ENCODE measurements at places on chromosomes 3 and 15.

DNA sequence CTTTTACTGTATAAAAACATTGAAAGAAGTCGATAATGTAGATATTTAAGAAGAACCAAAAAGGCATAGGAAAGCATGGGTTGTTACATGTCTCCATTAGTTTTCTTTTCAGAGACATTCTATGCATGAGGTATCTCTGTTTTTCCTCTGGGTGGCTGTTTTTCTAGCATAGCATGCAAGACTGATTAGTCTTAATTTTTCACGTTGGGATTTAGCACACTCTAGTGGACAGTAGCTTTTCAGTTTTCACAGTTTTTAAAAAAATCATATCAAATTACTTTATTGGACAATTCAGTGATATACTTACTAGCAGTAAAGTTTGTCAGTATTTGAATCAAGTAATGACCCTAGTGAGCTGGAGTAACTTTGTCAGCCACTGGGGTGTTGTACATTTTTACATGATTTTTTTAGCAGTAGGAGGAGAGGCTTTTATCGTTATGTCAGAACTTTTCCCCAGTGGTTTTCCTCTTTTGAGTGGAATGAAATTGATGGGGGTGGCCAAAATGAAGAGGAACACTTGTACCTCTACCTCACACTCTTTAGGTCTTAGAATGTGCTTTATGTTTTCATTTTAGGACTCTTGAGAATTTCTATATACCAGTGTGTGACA, 57.2 kb downstream of the SEC22A start:
- no peak for DNase-seq

- DNase-seq, result no peak
Measured at GRCh38 chr3:172519740-172520139, 3.5 kb downstream of the TNFSF10 start.

DNA sequence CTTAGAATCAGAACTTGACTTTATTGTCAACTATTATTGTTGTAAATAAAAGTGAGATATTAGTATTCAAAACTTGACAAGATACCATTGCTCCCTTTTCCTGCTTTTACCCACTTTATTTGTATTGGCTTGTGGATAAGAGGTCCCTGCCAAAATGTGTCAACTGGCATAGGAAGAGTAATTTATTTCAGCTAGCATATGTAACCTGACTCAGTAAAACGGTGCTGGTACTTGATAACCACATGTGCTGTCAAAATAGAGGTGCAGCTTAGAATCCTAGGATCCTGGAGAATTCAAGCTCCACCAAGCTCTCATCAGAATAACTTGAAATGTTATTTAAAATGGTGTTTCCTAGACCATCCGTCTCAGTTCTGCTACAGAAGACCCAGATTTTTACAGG, 90.2 kb upstream of the TGFBR2 start:
- DNase-seq, result no peak

DNA sequence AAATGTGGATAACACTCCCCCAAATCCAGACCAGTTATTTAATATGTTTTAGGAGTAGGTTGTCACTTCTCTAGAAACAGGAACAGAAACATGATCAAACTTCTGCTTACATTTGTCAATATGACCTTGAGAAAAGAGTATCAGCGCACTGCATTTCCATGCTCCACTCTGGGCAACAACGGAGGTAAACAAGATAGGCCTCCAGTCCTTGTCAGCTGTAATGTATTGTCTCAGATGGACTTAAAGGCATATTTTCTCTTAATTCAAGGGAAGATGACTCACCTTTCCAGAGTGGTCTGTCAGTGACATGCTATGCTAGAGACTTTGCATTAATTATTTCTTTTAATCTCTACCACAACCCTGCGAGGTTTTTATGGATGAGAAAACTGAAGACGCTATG, 51.6 kb upstream of the TCF12 start:
- DNase-seq, result no peak

DNA sequence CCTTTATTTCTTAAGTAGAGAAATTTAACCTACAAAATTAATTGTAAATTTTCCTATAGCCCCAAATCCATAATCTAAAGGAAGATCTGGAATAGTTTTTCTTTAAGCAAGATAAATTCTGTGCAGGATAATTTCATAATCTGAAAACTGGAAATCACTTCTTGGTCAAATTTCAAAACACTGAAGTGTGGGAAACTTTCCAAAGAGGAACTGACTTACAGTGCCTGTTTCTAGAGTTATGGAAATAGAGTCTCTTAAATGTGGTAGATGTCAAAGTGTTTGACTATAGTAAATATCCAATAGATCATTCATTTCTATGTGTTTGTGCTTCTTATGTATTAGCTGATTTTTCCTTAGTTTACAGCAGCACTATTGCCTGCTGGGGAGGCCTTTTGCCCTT, 1.6 kb upstream of the P2RY13 start:
- no peak for DNase-seq
